ENCODE measurements at places on chromosomes 4 and X. TPM values are rescaled to one million over a fixed set of nuclear protein-coding genes. Genes with fewer than 3 reads are reported as not detected.

XK gene
- 2.6 TPM for total RNA-seq

MAGEC3 gene
- 0.20 TPM for total RNA-seq

GRCh38 chr4:4734425-4734824 is 125.0 kb upstream of the MSX1 start:
- H3K27ac ChIP-seq: no peak overlapping the region
- H3K36me3 ChIP-seq: no peaks in the 10 kb centered on the region
- no peak overlapping the region for H3K4me3 ChIP-seq
- no peaks in the 10 kb centered on the region for H3K27me3 ChIP-seq

- H3K27ac ChIP-seq: no peak overlapping the region
- H3K27me3 ChIP-seq: no peaks in the 10 kb centered on the region
- H3K4me1 ChIP-seq: no peaks in the 10 kb centered on the region
- DNase-seq: no peak
- no peak overlapping the region for H3K4me3 ChIP-seq
Measured at GRCh38 chr4:185500576-185500975, 29.0 kb upstream of the CCDC110 start.

- no peak for DNase-seq
- H3K4me3 ChIP-seq: no peak overlapping the region
- H3K4me1 ChIP-seq: no peaks in the 10 kb centered on the region
- no peaks in the 10 kb centered on the region for H3K36me3 ChIP-seq
- H3K27me3 ChIP-seq: no peaks in the 10 kb centered on the region
Measured at GRCh38 chr4:78809295-78809694, 33.1 kb downstream of the BMP2K start.

DNA sequence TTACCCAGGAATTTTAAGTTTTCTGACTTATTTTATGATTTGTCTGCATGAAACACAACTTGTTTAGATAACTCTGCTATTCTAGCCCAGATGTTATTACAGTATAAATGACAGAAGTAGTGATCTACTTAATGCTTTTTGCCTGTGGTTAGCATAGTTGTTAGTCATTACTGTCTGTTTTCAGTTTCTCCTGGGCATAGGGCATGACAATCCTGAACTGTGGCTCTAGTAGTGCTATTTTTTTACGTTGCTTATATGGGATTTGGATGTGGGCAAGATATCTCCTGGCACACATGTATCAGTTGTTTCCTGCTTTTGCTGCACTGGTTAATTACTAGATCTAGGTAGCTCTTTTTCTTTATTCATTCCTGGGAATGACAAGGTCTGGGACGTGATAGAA is 1005.8 kb downstream of the PCDH18 start:
- DNase-seq: no peak
- no peaks in the 10 kb centered on the region for H3K36me3 ChIP-seq
- no peak overlapping the region for H3K27ac ChIP-seq
- H3K27me3 ChIP-seq: no peaks in the 10 kb centered on the region

- no peak for DNase-seq
- no peaks in the 10 kb centered on the region for H3K36me3 ChIP-seq
- no peaks in the 10 kb centered on the region for H3K4me1 ChIP-seq
Measured at GRCh38 chr4:102981005-102981404, 38.5 kb downstream of the SLC9B1 start.

DNA sequence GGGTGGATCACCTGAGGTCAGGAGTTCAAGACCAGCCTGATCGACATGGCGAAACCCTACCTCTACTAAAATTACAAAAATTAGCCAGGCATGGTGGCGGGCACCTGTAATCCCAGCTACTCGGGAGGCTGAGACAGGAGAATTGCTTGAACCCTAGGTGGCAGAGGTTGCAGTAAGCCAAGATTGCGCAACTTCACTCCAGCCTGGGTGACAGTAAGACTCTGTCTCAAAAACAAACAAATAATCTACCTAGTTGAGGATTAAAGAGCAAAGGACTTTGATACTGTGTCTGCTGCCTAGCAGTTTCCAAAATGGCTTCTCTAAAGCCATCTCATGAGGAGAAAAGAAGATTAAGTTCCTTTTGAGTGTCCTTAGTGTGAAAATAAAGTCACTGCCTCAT is 37.8 kb downstream of the SMS start:
- no peak overlapping the region for H3K27ac ChIP-seq
- no peak overlapping the region for H3K4me3 ChIP-seq
- DNase-seq: no peak
- no peaks in the 10 kb centered on the region for H3K27me3 ChIP-seq
- H3K4me1 ChIP-seq: no peaks in the 10 kb centered on the region
- H3K36me3 ChIP-seq: peaks cover 3% of the 10 kb centered on the region
